Naive thymus-derived CD8-positive, alpha-beta T cell (primary cell): ENCODE measurements at places on chromosomes 6 and 20. TPM values are rescaled to one million over a fixed set of nuclear protein-coding genes. Genes with fewer than 3 reads are reported as not detected.

The OR14J1 gene
- total RNA-seq, result not detected

The TMEM170B gene
- 3.7 TPM for total RNA-seq

The CRIP3 gene
- total RNA-seq, result 4.1 TPM

The PPIL6 gene
- 0.66 TPM for total RNA-seq

The OPN5 gene
- not detected for total RNA-seq

The MRPL2 gene
- 58.1 TPM for total RNA-seq

The EYA2 gene
- total RNA-seq, result not detected

The PLN gene
- not detected for total RNA-seq

The FOXQ1 gene
- total RNA-seq, result not detected

The CFAP61 gene
- not detected for total RNA-seq

The HCRTR2 gene
- not detected for total RNA-seq

The MLN gene
- not detected for total RNA-seq

The FYN gene
- 521 TPM for total RNA-seq

The COX4I2 gene
- total RNA-seq, result not detected

The HLA-G gene
- total RNA-seq, result 0.75 TPM

The JARID2 gene
- 23.5 TPM for total RNA-seq

The ASIP gene
- not detected for total RNA-seq

The GPLD1 gene
- 1.8 TPM for total RNA-seq

The ZNF165 gene
- 0.83 TPM for total RNA-seq

The TRIM31 gene
- not detected for total RNA-seq

The KCNK15 gene
- not detected for total RNA-seq

The DYNLT2 gene
- total RNA-seq, result 7.4 TPM

The COL21A1 gene
- not detected for total RNA-seq

The EGFL8 gene
- 29.3 TPM for total RNA-seq

The MUCL3 gene
- total RNA-seq, result not detected

The SNX9 gene
- 38.2 TPM for total RNA-seq

The ILRUN gene
- 60.7 TPM for total RNA-seq

The NNAT gene
- total RNA-seq, result not detected

The SAMD10 gene
- total RNA-seq, result 9.3 TPM

The MAN1A1 gene
- 9.9 TPM for total RNA-seq

The FAXC gene
- total RNA-seq, result not detected

The EFCAB8 gene
- total RNA-seq, result 2.9 TPM

The F13A1 gene
- total RNA-seq, result 1.6 TPM

The TREM1 gene
- not detected for total RNA-seq

The ABCF1 gene
- 68.6 TPM for total RNA-seq

The LY6G5C gene
- 4.4 TPM for total RNA-seq

The THEMIS gene
- 128 TPM for total RNA-seq

The PACSIN1 gene
- 0.47 TPM for total RNA-seq

The ESR1 gene
- 0.49 TPM for total RNA-seq

The TMEM244 gene
- not detected for total RNA-seq

The LIN28B gene
- total RNA-seq, result not detected

The BPI gene
- total RNA-seq, result not detected

The TRIM15 gene
- not detected for total RNA-seq

The MYH7B gene
- 0.82 TPM for total RNA-seq
